ENCODE measurements at places on chromosomes 6 and 20. TPM values are rescaled to one million over a fixed set of nuclear protein-coding genes. Genes with fewer than 3 reads are reported as not detected.

DNA sequence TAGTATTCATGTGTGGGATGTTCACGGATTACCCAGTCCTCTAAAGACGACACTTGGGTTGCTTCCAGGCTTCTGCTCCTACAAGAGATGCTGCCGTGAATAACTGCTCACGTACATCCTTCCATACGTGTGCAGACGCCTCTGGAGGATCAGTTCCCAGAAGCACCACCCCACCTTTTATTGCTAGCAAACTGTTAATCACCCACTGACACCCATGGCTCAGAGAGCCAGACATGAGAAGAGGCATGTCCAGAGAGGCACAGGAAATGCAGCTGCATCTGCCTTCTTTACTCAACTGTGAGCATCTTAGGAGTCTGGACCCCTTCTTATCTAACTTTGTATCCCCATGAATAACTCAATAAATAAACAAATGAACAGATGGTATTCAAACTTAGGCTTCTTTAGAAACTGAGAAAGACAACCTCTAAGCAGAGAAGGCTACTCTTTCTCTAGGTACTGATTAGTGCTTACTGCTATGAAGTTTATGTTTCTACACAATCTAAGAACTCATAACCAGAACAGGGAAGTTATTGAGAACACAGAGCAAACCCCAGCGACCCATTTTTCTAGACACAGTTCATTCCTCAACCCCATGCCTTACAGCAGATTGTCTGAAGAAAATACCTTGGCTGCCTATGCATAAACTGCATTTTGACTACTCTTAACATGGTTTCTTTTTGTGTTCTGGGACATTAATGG is 228.7 kb upstream of the RREB1 start:
- DNase-seq = no peak

GRCh38 chr6:134082191-134082590 is 29.8 kb upstream of the SLC2A12 start:
- DNase-seq = no peak

GRCh38 chr6:170358496-170358895 is 51.9 kb downstream of the FAM120B start:
- no peak for DNase-seq

GRCh38 chr20:33600414-33600813 is 61.7 kb upstream of the C20orf144 start:
- no peak for DNase-seq

DNA sequence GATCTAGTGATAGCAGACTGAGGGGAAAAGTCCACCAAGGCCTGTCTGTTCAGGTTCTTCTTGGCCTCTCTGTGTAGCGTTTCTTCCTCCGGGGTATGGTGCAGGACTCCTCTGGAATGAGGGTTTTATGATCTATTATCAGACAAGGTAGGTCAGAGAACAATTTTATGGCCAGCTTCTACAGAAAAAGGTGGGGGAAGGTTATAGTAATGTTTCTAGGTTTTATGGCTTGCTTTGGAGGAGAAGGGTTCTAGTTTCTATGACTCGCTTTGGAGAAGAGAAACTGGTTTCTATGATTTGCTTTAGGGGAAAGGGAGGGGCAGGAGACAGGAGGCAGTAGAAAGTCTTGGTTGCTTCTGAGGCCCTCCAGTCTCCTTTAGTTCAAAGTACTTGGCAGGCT is 144.8 kb upstream of the LAMA2 start:
- DNase-seq = no peak

GRCh38 chr6:26173836-26174145 is 86.6 kb downstream of the HFE start:
- no peak for DNase-seq

DNA sequence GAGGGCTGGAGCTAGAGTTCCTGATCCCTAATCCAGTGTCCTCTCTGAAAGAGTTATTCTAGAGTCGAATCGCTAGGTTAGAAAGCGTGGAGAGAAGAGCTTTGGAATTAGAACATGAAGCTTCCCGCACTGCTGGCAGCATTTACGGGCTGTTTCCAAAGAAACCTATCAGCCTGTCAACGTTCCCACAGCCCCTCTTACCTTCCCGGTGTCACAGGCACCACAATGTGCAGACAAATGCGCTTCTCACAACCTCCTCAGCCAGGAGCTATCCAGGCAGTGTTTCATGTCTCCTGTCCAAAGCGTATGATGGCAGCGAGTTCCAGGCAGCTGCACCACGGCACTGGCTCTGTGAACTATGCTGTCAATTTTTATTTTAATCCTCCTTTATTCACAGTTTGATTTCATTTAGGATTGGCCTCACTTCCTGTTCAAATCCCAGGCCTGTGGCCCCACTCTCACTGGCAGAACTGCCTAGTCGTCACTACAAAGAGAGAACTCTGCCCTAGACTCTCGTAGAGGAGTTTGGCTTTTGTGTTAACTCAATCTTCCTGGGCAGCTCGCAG is 322.8 kb upstream of the SOX4 start:
- no peak for DNase-seq

The ZSCAN31 gene
- polyA plus RNA-seq = 11.5 TPM

GRCh38 chr20:19515074-19515473 is 243.0 kb upstream of the RIN2 start:
- DNase-seq = no peak

DNA sequence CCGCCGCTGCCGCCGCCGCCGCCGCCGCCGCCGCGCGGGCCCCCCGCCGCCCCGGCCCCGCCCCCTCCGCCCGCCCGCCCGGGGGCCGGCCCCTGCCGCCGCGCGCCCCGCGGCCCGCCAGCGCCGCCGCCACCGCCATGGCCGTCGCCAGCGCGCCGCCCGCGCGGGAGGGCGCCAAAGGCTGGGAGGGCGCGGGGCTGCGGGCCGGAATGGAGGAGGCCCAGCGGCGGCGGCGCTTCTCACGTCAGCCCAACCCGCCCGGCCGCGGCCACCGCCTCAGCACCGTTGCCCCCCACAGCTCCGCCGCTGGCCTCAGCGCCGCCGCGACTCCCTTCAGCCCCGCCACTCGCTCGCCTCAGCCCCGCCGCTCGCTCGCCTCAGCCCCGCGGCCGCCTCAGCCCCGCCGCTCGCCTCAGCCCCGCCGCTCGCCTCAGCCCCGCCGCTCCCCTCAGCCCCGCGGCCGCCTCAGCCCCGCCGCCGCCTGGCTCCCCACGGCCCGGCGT is 258 bp downstream of the PHF10 start:
- no peak for DNase-seq

- no peak for DNase-seq
Measured at GRCh38 chr6:52596371-52597028, 19.6 kb upstream of the TRAM2 start.

DNA sequence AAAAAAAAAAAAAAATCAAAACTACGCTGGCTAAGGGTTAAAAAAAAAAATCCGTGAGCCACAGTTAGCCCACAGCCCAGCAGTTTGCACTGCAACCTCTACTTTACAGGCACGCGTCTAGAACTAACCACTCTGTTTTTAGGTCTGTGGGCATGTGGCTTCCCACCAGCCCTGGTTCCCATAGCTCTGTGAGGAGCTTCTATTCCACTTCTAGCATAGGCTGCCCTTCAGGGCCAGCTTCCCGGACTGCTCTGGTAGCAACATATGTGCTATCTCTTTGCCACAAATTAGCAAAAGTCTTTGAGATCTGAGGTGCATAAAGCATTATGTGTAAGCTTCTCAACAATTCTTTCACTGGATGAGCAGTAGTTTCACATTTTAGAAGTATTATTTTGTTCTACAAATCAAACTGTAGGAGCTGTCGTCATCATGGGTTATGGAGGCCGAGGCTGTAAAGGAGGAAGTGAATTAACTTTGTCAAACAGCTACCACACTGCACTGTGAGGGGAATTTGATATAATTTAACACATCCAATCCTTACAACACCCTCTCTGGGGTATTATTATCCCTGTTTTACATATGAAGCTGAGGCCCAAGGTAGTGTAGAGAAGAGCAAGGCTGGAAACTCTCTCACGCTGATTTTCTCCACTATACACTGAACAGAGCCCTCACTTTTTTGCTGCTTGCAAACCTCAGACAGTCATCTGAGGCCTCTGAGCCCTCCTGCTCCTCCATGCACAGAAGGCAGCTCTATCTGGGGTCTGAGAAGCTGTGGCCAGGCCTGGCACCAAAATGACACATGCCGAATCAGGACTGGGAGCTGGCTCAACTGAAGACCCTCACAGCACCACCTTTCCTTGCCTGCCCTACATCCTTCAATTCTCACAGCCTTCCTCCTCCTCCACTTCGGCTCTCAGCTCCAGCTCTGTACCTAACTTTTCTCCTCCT is 35.4 kb downstream of the MAN1A1 start:
- DNase-seq = no peak

DNA sequence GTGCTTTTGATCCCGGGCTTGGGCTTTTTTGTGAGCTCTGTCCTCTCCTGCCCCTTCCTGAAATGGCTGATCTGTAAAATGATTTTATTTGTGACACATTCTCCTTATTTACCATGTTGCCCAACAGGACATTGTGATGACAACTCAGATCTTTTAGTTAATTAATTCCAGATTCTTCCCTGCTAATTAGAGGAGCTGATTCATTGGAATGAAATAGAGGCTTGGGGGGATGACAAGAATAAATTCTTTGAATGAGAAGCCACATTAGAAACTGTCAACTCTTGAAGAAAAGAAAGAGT is 26.1 kb upstream of the GABRR1 start:
- DNase-seq = no peak

The LY6G6F gene
- polyA plus RNA-seq = 0.69 TPM

The PTCHD4 gene
- 2.2 TPM for polyA plus RNA-seq

- DNase-seq = no peak
Measured at GRCh38 chr6:142545147-142545546, 243.3 kb downstream of the ADGRG6 start.

- no peak for DNase-seq
Measured at GRCh38 chr6:28402197-28402596, 2.6 kb upstream of the ZSCAN12 start.

Data from left renal cortex interstitium (tissue), 4 donors.